ENCODE measurements at places on chromosomes 12 and 14. TPM values are rescaled to one million over a fixed set of nuclear protein-coding genes. Genes with fewer than 3 reads are reported as not detected.

Gene DHRS1
- total RNA-seq: 11.3 TPM

Gene AJUBA
- 40.3 TPM for total RNA-seq

Gene GPR68
- total RNA-seq: 0.06 TPM

Gene PMCH
- not detected for total RNA-seq

Gene PTPRQ
- 0.03 TPM for total RNA-seq

Gene KRT78
- not detected for total RNA-seq

Gene KLRF2
- not detected for total RNA-seq

Gene GRIP1
- 3.3 TPM for total RNA-seq

Gene CCDC177
- total RNA-seq: not detected

Gene IL31
- not detected for total RNA-seq

Gene HHIPL1
- total RNA-seq: 0.17 TPM

Gene HSPB8
- total RNA-seq: 15.1 TPM

Gene MUCL1
- total RNA-seq: not detected

Gene CAPZA3
- total RNA-seq: not detected

Gene CINP
- 57.3 TPM for total RNA-seq

Gene PPM1H
- total RNA-seq: 8.2 TPM

Gene SLIRP
- total RNA-seq: 382 TPM

Gene NRIP2
- not detected for total RNA-seq

Gene CIDEB
- total RNA-seq: 0.14 TPM

All from A549 treated with DMSO at 1 μM for 4 hours (cell line).